ENCODE measurements at places on chromosomes 4 and X. TPM values are rescaled to one million over a fixed set of nuclear protein-coding genes. Genes with fewer than 3 reads are reported as not detected.

MAP3K15 gene
- 0.23 TPM for total RNA-seq

ETDB gene
- total RNA-seq = not detected

VEGFD gene
- total RNA-seq = 5.8 TPM

MAGEA4 gene
- total RNA-seq = not detected

SSX1 gene
- total RNA-seq = not detected

PPEF2 gene
- total RNA-seq = 0.43 TPM

TEX13C gene
- not detected for total RNA-seq

HELT gene
- not detected for total RNA-seq

KCND1 gene
- total RNA-seq = 1.6 TPM

ANXA10 gene
- 0.34 TPM for total RNA-seq

REELD1 gene
- total RNA-seq = 0.31 TPM

FRG2 gene
- not detected for total RNA-seq

IL2 gene
- total RNA-seq = not detected

STAP1 gene
- total RNA-seq = 0.32 TPM

TKTL1 gene
- total RNA-seq = not detected

All from mucosa of descending colon (tissue), 3 donors.